ENCODE measurements at places on chromosomes 4 and X.

DNA sequence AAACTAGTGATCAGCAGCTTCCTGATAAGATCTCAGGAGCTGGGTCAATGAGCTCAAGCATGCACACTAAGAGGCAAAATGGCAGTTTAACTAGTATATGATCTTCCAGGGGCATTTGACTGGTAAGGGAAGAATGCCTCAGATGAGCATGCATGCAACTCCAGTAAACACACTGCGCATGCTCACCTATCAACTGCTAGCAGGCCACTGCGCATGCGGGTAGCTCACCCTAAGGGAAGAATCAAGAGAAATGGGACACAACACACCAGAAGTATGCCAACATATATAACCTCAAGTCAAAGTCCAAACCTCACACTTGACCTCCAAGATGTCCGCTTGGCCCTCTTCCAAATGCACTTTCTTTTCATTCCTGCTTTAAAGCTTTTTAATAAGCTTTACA lies 1004.0 kb downstream of the ADGRL3 start:
- no peak for DNase-seq

GRCh38 chr4:55018521-55018920 lies 106.9 kb downstream of the KDR start:
- no peak for DNase-seq

GRCh38 chr4:53576071-53576617 lies 15.1 kb downstream of the LNX1 start:
- no peak for DNase-seq

- no peak for DNase-seq
These were observed 162.6 kb downstream of the INPP4B start for GRCh38 chr4:142683503-142683902.

GRCh38 chr4:87390891-87391575 lies at the start of gene HSD17B11:
Gene HSD17B11, minus strand, starts transcription at chr4:87391188. Its CDS starts 118 bp downstream, at chr4:87391070.
- DNase-seq, result peak; percentile 92

- peak; percentile 65 for DNase-seq
These were observed 46.1 kb downstream of the TMEM150C start for GRCh38 chr4:82515705-82516104.

DNA sequence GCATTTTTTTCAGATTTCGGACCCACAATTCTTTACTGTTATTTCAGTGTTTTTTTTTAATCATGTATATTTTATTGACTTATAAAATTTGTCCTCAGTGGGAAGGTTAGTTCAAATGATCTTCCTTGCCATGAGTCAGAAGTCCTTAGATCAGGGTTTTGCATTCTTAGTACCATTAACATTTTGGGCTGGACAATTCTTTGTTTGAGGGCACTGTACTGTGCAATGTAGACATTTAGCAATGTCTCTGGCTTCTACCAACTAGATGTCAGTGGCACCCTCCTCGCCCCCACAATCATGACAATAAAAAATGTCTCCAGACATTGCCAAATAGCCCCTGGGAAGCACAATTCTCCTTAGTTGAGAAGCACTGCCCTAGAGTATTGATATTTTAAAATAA lies 176.6 kb downstream of the VEGFC start:
- no peak for DNase-seq

DNA sequence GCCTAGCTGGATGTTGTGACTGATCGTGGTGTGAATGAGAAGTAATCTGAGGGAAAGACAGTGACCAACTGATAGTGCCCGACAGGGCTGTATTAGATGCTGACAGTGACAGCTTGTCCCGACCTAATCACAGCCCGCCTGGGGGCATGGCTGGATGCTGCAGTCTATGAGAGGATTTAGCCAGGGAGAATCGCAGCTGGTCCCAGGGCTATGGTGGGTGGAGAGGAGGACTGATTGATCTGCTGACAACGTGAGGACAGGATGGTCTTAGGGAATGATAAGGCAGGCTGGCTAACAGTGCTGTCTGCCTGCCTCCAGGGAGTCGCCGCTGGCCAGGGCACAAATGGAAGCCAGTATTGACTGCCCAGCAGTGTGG lies 621 bp upstream of the SUV39H1 start:
- no peak for DNase-seq

DNA sequence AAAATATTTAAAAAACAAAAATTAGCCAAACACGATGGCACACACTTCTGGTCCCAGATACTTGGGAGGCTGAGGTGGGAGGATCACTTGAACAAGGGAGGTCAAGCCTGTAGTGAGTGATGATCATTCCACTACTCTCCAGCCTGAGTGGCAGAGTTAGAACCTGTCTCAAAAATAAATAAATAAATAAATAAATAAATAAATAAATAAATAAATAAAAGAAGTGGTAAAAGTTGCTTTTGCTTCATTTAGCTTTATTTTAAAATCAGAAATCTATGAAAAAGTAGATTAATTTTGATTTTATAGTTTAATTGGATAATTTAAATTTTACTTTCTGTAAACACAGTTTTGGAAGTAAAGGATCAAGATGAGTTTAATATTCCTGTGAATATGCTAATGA lies 552.9 kb upstream of the PCDH10 start:
- DNase-seq, result no peak

- DNase-seq, result no peak
These were observed 84.8 kb upstream of the EDNRA start for GRCh38 chr4:147396105-147396504.

DNA sequence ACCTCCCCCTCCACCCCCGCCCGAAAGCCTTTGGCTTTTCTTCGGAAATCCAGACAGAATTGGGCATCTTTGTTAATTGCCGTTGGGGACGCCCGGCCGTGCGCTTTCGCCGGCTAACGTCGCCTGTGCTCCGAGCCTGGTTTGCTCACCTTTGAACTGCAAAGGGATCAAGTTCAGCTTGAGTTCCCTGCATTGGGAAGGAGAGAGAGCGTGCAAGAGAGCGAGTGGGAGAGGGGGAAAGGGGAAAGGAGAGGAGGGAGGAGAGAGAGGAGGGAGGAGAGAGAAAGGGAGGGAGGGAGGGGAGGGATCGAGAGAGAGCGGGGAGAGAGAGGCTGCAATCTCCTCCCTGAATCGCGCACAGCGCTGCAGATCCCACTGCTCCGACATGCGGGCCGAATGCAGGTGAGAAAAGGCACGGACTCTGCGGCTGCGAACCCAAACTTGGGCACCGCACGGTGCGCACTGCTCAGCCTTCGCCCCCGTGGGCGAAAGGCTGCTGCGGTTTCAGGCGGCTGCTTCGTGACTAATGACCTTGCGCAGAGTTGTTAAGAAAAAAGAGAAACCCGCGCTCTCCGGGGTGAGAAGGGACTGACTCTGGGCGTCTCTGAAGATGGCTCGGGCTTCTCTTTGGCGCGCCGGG lies at the start of gene PCDH7:
Gene PCDH7 (plus strand): TSS at position 349 of the 640 bp plus-strand sequence. CDS start 1,054 bp downstream, outside the sequence.
- DNase-seq, result no peak

- DNase-seq, result no peak
These were observed 246.8 kb downstream of the ADGRL3 start for GRCh38 chr4:61446941-61447340.
